ENCODE measurements at places on chromosomes 3 and 15. TPM values are rescaled to one million over a fixed set of nuclear protein-coding genes. Genes with fewer than 3 reads are reported as not detected.

The USP50 gene
- polyA plus RNA-seq: not detected

The SKOR1 gene
- 0.02 TPM for polyA plus RNA-seq

The PLSCR2 gene
- not detected for polyA plus RNA-seq

The SHF gene
- polyA plus RNA-seq: 1.0 TPM

The CPLX3 gene
- not detected for polyA plus RNA-seq

The CHST2 gene
- polyA plus RNA-seq: 2.9 TPM

The IMP3 gene
- polyA plus RNA-seq: 113 TPM

Data from mammary epithelial cell (primary cell).